ENCODE measurements at places on chromosomes 12 and 14.

DNA sequence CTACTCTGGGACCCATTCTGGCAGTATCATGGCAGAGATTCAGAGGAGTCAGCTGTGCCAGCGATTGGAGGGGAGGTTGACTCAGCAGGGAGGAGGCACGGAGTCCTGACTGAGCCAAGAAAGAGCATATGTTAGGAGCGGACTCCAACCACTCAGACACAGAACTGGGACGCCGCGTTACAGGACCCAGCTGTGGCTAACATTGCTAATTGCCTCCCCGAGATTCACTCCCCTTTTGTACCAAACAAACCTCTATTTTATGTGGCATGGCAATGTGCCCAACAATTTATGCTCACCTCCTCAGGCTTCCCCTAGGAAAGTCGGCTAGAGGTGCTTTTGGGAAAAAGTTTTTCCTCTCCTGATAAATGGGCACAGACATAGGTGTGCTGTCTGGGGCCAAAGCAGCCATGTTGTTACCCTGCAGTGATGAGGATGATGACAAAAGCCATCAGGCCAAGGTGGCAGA is 15.2 kb upstream of the CLIP1 start:
- DNase-seq = no peak

GRCh38 chr12:132314516-132315233 is 14.7 kb downstream of the GALNT9 start:
- no peak for DNase-seq

DNA sequence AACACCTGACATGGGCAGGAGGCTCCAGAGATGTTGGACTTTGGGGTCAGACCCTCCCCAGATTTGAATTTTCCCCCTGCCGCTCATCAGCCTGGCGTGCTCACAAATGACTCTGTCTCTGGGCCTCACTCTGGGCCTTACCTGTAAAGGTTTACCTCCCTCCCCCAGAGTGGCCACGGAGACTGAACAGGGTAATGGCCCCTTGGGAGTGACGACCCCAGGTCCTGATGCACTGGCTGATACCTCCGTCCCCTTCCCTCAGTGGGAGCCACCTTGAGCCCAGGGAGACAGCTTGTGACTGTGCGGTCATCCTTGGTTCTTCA is 7.0 kb downstream of the SLC25A29 start:
- DNase-seq = no peak

GRCh38 chr12:130876297-130876696 is 4.4 kb downstream of the RAN start:
- DNase-seq = no peak

DNA sequence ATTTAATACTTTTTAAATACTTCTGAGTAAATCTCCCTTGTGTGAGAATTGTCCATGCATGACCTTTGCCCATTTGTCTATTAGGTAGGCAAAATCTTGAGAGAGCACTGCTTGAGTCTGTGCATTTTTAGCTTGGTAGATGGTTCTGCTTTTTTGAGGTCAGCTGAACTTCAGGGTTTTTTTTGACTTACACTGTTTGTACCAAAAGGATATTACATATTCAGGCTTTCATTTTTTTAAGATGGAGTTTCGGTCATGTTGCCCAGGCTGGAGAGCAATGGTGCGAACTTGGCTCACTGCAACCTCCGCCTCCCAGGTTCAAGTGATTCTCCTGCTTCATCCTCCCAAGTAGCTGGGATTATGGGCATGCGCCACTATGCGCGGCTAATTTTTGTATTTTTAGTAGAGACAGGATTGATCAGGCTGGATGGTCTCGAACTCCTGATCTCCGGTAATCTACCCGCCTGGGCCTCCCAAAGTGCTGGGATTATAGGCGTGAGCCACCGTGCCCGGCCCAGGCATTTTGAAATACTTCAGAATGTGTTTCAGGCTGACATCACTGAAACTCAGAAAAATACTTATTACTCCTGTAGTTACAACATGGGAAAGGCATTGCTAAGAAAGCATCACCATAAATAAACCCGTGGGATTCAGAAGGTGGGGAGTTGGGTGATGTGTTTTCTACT is 11.1 kb downstream of the RASSF3 start:
- DNase-seq = no peak

DNA sequence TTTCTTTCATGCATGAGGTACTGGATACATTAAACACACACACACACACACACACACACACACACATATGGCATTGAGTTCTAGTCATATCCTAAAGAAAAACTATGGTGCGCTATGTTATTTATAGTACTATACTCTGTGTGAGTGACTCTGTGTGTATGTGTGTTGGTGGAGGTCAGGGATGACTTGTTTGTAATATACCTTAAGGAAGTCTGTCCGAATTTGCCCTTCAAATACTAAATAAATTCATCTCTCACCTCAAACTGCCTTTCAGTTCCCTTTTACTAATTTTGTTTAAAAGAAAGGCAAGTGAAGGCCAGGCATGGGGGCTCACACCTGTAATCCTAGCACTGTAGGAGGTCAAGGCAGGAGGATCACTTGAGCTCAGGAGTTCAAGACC is 2.1 kb upstream of the AKAP5 start:
- DNase-seq = no peak

DNA sequence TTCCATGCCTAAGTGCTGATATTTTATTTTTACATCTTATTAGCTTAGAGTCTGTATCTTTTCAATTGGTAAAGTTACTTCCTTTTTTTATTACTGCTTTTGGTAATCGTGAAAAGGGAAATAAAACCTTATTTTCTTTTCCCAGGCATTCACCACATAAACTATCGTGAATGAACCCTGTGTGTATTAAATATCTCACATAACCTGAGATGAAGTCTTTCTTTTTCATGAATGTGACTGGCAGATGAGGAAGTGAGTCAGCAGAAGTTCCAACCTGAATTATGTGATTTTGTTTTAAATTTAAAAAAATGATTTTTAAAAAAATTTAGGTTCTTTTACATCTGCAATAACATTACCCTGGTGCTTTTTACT is 26.0 kb downstream of the MYBPC1 start:
- no peak for DNase-seq

DNA sequence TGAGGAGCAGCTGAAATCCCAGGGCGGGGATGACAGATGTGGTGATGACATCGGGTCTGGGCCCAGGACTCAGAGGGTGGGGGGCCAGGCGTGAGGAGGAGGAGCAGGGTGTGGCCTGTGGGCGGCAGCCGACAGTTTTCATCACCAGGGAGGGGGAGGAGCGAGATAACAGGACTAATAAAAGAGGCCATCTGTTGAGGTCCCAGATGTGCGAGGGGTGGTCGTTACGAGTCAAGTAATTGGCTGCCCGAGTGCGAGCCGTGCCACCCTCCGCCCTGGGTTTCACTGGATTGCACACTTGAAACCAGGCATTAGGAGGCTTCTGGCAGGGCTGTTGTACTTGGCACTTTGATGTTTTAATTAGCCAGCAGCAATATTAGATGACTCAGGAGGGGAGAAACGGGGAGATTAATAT is 67.2 kb downstream of the NOS1 start:
- DNase-seq = no peak

DNA sequence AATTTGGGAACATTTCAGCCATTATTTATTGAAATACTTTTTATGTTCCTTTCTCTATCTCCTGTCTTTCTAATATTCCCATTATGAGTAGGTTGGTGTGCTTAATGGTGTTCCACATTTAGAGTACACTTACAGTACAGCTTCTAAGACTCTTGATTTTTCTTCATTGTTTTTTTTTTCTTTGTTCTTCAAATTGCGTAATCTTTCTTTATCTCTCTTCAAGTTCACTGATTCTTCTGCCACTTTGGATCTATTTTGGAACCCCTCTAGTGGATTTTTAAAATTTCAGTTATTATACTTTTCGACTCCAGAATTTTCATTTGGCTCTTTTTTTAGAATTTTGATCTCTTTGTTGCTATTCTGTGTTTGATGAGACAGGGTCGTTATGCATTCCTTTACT is 157.7 kb downstream of the ADGRD1 start:
- no peak for DNase-seq

DNA sequence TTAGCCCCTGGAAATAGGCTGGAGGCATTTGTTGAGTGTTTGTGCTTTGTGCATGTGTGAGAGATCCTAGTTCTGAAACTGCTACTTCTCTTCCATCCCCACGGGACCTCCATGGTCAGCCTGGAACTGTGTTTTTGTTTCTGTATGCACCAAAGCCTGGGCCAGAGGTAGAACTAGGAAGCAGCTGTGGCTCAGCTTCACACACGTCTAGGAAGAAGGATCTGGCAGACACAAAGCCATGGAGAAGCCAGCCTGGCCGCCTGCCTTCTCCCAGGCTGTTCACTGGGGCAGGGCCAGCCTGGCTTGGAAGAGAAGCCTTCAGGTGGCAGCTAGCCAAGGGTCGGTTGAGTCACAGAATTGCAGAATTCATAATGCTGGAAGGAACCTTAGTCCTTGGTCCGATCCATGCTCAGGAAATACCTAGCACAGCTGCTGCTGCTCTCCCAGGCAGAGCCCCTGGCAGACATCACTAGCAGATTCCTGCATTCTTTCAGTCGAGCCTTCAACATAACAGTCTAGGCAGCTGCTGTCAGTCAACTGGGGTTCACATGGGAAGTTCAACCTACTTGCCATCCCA is 27.0 kb downstream of the RIN3 start:
- DNase-seq = peak; percentile 15

DNA sequence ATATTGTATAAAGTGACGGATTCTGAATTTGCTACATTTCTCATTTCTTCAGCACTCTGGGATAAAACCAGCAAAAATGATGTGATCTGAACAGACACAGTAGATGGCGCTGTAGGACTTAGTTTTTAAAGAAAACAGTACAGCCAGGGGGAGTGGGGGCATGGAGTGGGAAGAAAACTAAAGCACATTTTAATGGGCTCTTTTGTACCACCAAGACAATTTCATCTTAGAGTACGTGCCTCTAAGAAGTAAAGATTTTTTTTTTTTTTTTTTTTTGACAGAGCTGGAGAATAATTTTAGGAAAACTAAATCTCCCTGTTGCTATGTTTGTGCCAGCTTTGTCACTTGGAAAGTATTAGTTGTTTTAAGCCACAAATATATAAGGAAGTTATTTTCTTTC is 124.4 kb downstream of the RAD51B start:
- DNase-seq = peak; percentile 92

DNA sequence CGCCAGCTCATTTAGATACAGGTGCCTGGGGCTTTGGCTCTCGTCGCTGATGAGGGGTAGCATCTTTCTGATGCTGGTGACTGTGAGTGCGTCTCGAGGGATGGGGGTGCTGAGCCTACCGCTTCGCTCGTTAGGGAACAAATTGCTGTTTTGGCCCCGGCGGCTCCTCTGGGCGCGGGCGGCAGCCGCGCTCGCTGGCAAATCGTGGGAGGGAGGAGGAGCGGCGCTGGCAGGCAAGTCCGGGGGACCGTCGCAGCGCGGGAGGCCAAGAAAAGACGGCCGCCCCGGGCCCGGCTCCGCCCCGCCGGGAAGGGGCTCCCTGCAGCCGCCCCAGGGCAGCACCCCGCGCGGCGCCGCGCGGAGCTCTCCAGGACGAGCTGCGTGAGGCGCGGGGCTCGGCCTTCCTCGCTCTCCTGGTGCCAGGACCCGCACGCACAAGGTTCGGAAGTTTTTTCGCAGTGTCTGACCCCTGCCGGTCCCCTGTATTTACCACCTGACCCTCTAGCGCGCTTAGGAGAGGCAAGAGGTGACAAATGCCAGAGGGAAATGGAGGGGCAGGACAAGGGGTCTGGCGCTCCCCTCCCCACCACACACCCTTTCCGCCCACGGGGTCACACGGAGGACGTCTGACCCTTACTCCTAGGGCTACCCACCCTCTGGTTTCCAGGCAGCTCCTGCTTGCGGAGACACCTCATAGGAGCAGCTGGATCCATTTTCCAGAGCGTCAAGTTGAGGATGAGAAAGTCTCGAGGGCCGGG is 899 bp upstream of the KCNH3 start:
- DNase-seq = peak; percentile 44

DNA sequence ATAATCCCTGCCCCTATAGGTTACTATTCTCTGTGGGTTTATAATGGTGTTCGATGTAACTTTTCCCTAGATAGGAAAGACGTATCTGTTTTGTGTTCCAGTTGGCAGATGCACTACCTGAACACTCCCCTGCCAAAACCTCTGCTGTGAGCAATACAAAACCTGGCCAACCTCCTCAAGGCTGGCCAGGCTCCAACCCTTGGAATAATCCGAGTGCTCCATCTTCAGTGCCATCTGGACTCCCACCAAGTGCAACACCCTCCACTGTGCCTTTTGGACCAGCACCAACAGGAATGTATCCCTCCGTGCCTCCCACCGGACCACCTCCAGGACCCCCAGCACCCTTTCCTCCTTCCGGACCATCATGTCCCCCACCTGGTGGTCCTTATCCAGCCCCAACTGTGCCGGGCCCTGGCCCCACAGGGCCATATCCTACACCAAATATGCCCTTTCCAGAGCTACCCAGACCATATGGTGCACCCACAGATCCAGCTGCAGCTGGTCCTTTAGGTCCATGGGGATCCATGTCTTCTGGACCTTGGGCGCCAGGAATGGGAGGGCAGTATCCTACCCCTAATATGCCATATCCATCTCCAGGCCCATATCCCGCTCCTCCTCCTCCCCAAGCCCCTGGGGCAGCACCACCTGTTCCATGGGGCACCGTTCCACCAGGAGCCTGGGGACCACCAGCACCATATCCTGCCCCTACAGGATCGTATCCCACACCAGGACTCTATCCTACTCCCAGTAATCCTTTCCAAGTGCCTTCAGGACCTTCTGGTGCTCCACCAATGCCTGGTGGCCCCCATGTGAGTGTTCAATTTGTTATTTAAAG is 11.3 kb downstream of the MAPK1IP1L start:
- no peak for DNase-seq
